ENCODE measurements at places on chromosomes 4 and X.

GRCh38 chr4:45062935-45063545, 336.7 kb upstream of the GNPDA2 start:
- DNase-seq: no peak

- peak; percentile 76 for DNase-seq
Measured at GRCh38 chr4:147944249-147944648, 212.4 kb downstream of the ARHGAP10 start.

GRCh38 chr4:5635826-5636195, 72.5 kb downstream of the EVC2 start:
- DNase-seq: no peak

GRCh38 chr4:92099861-92100260, 203.9 kb upstream of the GRID2 start:
- no peak for DNase-seq

- DNase-seq: no peak
Measured at GRCh38 chrX:36957425-36958328, 50.5 kb upstream of the FAM47C start.

DNA sequence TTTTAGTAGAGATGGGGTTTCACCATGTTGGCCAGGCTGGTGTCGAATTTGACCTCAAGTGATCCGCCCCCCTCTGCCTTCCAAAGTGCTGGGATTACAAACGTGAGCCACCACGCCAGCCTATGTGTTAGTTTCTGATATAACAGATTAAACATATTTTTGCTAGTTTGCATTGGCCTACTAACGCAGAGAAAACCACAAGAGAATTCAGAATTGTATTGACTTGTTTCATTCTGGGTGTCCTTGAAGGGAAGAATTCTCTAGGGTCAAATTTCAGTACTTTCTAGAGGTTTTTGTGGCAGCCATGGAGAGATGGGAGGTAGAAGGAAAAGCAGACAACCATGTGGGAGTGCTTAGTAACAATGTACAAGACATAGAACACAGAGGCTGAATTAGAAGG, 46.1 kb upstream of the BMPR1B start:
- no peak for DNase-seq

GRCh38 chrX:57286507-57287251, at the start of gene FAAH2:
Gene FAAH2 (plus strand): TSS chrX:57286706. CDS start chrX:57286826, 120 bp downstream.
- no peak for DNase-seq

GRCh38 chr4:138334346-138335016, 92.3 kb upstream of the SLC7A11 start:
- no peak for DNase-seq

DNA sequence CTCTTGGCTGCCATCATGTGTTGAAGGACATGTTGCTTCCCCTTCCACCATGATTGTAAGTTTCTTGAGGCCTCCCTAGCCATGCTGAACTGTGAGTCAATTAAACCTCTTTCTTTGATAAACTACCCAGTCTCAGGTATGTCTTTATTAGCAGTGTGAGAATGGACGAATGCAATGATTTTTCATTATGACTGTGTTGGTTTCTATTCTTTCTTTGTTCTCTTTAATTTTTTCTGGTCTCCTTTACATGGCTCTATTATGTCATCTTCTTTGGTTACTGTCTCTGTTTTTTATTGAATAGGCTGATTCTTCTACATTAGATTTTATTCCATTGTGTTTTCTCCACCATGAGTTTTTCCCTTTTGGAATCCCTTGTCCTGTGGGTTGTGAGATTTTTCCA, 840.6 kb downstream of the TRAM1L1 start:
- DNase-seq: no peak

DNA sequence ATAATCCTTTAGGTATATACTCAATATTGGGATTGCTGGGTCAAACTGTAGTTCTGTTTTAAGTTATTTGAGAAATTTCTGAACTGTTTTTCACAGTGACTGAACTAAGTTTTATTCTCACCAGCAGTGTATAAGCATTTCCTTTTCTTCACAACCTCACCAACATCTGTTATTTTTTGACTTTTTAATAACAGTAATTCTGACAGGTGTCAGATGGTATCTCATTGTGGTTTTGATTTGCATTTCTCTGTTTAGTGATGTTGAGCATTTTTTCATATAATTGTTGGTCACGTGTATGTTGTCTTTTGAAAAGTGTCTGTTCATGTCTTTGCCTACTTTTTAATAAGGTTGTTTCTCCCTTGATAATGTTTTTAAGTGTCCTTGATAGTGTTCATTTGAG, 112.6 kb downstream of the LINC00632 start:
- DNase-seq: no peak

DNA sequence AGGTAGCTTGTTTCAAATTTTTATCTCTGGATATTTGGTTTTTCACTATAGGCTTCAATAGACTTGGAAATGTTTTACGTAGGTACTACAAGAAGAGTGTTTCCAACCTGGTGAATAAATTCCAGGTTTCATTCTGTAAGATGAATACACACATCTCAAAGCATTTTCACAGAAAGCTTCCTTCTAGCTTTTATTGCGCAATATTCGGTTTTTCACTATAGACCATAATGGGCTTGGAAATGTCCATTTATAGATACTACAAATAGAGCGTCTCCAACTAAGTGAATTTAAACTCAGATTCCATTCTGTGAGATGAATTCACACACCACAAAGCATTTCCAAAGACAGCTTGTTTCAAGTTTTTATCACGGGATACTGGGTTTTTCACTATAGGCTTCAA, 857.7 kb upstream of the HS3ST1 start:
- DNase-seq: no peak

- no peak for DNase-seq
Measured at GRCh38 chrX:15221321-15221720, 48.6 kb downstream of the ASB9 start.

GRCh38 chr4:74018116-74018515, 19.6 kb upstream of the CXCL5 start:
- DNase-seq: peak; percentile 89

DNA sequence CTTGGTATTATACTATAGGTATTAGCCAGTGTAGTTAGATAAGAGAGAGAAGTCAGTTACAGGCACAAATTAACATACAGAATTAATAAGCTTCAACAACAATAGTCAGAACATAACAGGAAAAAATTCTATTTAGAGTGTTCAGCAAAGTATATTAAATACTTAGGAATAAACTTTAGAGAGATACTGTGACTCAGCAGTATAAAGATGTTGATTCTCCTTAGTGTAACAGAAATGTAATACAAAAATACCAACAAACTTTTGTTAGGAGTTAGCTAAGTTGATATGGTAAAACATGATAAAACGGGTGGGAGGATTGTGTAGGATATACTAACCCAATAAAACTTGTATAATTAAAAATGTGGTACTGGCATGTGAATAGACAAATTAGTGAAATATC, 154.3 kb downstream of the DIPK2B start:
- no peak for DNase-seq

DNA sequence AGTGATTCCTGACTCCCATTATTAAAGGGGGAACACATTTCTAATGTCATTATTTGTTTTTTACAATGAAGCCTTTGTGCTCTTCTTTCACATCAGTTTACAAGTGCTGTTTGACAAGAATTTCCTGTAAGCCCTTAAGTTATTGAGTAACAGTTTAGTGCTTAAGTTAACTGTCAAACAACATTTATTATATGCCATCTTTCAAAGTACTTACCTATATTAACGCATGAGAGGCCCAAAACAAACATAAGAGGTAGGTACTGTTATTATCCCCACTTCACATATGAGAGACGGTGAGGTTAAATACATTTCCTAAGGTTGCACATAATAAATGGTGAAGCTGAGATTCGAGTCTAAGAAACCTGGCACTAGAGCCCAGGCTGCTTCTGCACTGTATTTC, 56.0 kb upstream of the MAGED1 start:
- DNase-seq: no peak

DNA sequence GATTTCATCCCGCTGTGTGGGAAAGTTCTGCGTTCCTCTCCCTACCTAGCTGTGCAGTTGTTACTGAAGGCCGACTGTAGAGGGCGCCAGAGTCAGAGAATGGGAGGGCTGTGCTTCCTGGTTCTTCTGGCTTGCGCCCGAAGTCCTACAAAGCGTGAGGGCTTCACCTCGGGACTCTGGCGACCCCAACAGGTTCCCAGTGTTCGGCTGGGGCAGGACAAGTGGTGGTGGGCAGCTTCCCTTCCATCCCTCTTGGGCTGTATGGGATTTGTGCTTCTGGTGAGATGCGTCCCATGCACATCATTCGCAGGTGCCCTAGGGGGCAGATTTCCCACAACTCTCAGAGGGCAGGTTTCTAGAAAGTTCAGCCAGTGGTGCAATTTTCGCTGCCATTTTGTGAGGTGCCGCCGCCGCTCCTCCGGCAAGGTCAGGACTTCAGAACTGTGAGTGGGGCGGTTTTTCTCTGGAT, 27.3 kb downstream of the CT45A1 start:
- peak; percentile 47 for DNase-seq

GRCh38 chrX:9816084-9816700, 30.0 kb downstream of the SHROOM2 start:
- no peak for DNase-seq

- DNase-seq: no peak
Measured at GRCh38 chr4:113478032-113478431, 283.5 kb downstream of the CAMK2D start.

DNA sequence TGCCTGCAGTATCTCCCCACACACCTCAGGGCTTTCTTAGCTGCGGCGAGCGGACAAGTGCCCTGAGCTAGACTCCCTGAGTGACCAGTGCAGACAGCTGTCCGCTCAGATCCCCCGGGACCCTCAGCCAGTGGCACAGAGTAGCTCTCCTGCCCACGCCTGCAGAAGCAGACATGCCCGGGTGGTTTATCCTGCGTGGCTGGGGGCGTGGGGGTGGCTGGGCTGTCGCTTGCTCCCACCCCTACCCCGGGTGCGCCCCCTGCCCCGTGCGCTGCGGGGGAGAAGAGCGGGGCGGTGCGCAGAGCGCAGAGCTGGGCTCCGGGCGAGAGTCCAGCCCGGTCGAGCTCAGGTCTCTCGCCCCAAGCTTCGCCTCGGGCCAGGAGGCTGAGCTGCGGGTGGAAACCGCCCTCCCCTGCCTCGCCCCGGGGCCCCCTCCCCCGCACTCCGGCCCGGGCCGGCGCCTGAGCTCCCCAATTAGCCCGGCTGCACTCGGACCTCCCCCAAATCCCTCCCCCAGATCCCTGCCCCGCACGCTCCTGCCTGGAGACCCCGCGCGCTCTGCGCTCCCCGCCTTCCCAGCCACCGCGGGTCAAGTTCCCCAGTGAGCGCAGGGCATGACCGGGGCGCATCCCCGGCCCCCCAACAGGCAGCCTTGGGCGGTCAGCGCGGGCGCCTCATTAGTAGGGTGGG, 11.7 kb upstream of the SHOX start:
- DNase-seq: no peak

GRCh38 chr4:177785000-177785399, 342.8 kb upstream of the AGA start:
- DNase-seq: no peak

DNA sequence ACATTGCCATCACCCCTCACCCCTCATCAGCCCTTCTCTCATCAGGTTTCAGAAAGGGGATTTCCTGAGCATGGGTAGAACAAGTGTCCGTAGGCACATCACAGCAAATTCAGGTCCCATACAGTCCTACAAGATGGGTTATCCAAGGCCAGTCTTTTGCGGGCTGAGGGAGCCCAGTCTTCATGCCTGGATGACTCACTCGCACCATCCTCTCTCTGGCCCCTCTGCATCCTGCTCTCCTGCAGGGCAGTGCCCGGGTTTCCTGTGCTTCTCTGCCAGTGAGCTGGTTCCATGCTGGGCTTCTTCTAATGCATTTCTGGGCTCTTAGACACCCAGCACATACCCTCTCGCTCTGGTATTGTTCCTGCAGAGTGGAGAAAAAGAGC, 7.3 kb upstream of the INTS6L start:
- DNase-seq: no peak

DNA sequence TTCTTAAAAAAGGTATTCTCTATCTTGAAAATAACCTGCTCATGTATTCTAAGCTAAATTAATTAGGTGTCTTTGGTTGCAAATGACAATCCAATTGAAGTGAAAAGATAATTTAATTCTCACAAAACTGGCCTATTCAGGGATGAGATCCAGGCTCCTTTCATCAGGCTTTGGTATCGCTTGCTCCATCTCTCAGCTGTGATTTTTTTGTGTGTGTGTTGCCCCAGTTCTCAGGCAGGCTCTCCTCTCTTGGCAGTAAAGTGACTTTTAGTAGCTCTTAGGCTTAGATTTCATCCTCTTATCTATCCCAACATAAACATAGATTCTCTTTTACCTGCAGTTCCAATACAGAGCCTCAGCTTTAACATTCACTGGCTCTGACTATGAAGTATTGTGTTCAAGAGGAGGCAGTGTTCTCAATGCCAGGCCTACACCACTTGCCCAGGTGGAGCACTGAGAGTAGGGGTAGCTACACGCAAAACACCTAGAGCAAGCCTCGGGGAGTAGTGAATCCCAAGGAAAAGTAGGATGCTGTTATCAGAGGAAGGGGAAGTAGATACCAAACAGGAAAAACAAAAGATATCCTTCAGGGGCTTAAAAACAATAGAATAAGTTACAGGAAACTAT, 392.4 kb upstream of the ATOH1 start:
- DNase-seq: no peak

- DNase-seq: no peak
Measured at GRCh38 chrX:87813566-87813965, 296.0 kb downstream of the KLHL4 start.

GRCh38 chr4:156190615-156191014, 236.9 kb upstream of the CTSO start:
- peak; percentile 46 for DNase-seq

DNA sequence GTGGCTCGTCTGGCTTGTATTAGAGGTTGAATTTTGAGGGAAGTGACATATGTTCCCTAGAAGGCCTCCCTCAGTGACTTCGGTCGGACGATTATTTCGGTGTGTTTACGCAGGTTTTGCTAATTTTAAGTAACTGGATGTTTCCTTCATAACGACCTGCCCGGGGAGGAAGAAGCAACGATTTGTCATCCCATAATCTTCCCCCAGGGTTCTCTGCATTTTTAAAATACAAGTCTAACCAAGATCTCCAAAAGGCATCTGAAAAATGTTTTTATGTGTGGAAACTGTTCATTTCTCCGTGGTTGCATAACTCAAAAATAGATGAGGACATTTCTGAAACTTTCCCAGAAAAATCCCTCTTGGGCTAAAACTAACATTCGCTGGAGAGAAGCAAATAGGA, 195.4 kb downstream of the SHOX start:
- DNase-seq: no peak

GRCh38 chr4:186622788-186623464, 67.6 kb upstream of the MTNR1A start:
- no peak for DNase-seq

- DNase-seq: no peak
Measured at GRCh38 chrX:102866981-102867656, 70.0 kb upstream of the RAB40AL start.

- peak; percentile 88 for DNase-seq
Measured at GRCh38 chrX:17564689-17565409, 172.4 kb upstream of the SCML1 start.

- DNase-seq: no peak
Measured at GRCh38 chr4:71411981-71412380, 73.2 kb downstream of the SLC4A4 start.

- DNase-seq: no peak
Measured at GRCh38 chr4:65580551-65580950, 89.7 kb downstream of the EPHA5 start.
